ENCODE measurements at places on chromosomes 6 and 20.

- peak; percentile 55 for DNase-seq
Measured at GRCh38 chr6:3128356-3129108, 10.0 kb downstream of the BPHL start.

- DNase-seq = no peak
Measured at GRCh38 chr20:10654630-10655029, 19.2 kb downstream of the JAG1 start.

DNA sequence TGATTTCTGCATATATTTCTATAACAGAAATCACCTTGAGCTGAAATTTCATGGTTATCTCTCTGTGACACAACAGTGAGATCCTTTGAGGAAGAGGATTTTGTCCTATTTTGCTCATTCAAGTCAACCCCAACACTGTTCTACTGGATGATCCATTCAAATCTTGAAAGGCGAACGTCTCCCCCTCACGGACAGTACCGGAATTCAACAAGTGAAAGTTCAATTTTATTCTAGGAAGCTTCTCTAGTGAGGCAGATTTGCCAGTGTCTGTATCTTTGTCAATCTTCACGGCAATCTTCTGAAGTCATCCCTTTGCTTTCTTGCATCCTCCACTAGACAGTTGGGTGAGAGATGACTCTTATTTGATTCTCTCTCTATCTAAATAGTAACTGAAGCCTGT is 91.7 kb upstream of the PDE7B start:
- DNase-seq = no peak

DNA sequence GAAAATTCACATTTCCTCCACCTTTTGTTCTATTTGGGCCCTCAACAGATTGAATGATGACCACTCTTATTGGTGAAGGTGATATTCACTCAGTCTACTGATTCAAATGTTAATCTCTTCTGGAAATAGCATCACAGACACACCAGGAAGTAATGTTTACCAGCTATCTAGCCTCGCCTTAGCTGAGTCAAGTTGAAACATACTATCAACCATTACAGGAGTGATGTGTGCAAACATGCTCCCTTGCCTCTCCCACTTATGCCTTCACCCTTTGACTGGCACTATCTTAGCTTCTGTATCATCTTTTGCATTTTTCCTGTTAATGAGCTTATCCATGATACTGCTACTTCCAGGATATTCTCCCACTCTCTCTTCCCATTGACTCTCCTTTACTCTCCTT is 191.9 kb downstream of the CENPW start:
- DNase-seq = no peak

DNA sequence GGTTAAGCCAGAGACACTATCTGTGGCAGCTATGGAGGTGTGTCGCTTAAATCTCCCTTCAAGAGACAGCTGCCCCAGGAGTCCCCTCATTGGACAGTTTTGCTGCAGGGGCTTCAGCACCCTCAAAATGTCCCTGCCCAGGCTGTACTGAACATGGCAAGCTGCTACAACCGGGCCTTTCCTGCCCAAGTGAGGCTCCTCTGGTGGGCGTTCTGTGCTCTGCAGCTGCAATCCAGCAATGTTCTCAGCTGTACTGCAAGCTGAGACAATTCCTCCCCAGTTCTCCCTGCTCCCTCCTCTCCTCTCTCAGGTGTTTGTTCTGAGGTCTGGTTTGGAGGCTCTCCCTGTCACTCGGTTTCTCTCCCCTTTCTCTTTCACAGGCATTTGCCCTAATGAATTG is 190.8 kb upstream of the LAMP5 start:
- DNase-seq = no peak

DNA sequence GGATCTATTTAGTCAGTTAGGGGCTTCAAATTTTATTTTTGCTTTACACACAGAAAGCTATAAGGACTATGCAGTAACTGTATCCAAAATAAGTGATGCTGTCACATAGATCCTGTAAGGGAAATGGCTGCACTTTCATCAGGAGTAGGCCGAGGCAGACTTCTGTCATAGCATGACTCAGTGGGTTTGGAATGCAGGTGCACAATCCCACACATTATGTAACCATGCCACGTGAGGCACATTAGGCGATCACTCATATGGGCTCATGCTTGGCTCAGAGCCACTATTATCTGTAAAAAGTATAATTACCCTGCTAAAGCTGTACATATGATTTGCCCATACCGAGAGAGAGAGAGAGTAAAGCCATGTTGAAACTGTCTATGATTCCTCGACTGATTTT is 1189.4 kb upstream of the EYS start:
- no peak for DNase-seq

GRCh38 chr6:6583836-6584235 is 4.7 kb upstream of the LY86 start:
- no peak for DNase-seq

DNA sequence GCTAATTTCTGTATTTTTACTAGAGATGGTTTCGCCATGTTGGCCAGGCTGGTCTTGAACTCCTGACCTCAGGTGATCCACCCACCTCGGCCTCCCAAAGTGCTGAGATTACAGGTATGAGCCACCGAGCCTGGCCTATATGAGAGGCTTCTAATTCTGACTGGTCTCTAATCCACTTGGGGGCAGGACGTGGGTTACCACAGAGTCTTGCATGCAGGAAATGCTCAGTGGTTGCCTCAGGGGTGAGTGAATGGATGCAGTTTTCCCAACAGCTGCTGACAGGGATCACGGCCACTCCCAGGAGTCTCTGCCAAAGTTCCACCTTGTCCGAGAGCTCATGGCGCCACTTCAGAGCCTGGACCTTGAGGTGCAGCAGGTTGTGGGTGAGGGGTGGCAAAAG is 6.4 kb upstream of the FANCE start:
- no peak for DNase-seq

GRCh38 chr20:49285233-49285668 is 7.4 kb upstream of the ZNFX1 start:
- no peak for DNase-seq

DNA sequence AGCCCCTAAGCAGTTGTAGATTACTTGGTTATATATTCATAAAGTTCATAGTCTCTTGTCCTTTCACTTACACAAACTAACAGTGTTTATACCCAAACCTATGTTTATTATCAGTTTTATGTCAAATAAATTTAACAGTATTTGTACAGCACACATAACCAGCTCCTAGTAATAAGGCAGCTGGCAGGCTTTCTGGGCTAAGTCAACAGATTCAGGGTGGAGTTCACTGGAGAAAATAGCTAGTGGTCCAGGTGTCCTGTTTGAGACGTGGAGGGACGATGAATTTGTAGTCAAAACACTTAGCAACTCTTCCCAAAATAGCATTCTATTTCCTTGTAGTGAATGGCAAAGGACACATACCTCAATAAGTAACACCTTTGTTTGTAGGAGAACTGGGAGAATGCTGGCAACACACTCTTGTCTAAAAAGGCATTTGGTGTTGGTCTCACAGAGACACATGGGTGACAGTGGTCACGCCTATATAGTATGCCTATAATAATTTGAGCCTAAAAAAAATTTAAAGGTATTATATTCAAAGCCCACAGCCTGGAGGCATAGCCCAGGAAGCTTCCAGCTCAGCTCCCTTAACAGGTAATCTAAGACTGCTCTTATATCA is 156.4 kb upstream of the CARMIL1 start:
- no peak for DNase-seq

- peak; percentile 76 for DNase-seq
Measured at GRCh38 chr6:38567436-38567835, 72.3 kb downstream of the BTBD9 start.

GRCh38 chr20:53658973-53659372 is 65.3 kb upstream of the ZNF217 start:
- no peak for DNase-seq

GRCh38 chr6:112680091-112680490 is 333.0 kb downstream of the RFPL4B start:
- no peak for DNase-seq

GRCh38 chr6:64672651-64673050 is 1034.4 kb downstream of the EYS start:
- DNase-seq = no peak

- DNase-seq = no peak
Measured at GRCh38 chr6:157625111-157625510, 197.9 kb upstream of the SNX9 start.

DNA sequence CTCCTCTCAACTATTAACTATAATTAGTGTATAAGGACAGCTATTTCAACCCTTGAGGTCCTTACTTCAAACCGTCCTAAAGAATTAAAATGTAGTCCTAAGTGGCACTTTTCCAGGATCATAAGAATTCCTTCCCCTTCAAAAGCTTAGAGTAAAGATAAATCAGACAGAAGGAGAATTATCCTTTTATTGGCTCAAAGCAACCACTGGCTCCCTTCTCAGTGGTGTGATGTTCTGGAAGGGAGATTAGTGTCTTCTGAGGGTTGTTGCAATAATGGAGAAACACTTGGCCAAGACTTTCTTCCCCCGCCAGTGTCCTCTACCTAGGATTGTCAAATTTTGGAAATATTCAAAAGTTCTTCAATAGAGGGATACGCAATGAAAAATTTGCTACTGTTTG is 89.1 kb upstream of the PLEKHG1 start:
- no peak for DNase-seq

Measured in right hindlimb (tissue), 1 donor.